ENCODE measurements at places on chromosomes 16 and 17.

GRCh38 chr17:65198653-65199382, 61.6 kb downstream of the RGS9 start:
- DNase-seq, result no peak

GRCh38 chr17:55433629-55434422, 12.2 kb upstream of the MMD start:
- DNase-seq, result no peak

DNA sequence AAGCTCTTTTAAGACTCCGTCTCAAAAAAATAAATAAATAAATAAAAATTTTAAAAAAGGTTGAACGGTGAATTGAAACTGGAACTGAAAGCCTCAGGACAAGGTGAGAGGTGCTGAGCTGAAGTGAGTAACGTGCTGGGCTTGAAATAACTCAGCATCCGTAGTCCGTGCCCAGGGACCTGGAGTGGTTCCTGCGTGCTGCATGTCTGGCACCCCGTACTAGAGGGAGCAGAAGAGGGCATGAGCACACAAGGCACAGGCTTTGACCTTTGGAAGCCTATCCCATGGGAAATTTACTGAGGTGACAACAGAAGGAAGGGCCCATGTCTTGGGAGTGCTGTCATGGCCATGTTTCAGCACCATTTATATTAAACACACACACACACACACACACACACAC, 4.5 kb upstream of the MEIOB start:
- DNase-seq, result no peak

DNA sequence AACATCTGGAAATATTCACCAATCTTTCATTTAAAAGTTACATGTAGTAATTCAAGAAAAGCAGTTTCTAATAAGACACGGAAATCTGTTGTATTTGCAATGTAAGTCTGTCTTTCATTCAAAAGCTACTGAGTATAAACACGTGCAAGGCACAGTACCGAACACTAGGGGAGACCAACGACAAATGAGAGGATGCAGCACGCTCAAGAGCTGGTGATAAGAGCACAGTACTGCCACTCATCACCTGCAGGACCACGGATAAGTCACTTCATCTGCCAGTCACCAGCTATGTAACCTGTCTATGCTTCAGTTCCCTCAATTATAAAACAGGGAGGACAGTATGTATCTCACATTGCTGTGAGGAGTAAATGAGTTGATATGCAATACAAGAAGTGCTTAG, 67.1 kb downstream of the CLEC18A start:
- DNase-seq, result no peak

GRCh38 chr17:40604327-40605080, 39.2 kb upstream of the CCR7 start:
- no peak for DNase-seq

DNA sequence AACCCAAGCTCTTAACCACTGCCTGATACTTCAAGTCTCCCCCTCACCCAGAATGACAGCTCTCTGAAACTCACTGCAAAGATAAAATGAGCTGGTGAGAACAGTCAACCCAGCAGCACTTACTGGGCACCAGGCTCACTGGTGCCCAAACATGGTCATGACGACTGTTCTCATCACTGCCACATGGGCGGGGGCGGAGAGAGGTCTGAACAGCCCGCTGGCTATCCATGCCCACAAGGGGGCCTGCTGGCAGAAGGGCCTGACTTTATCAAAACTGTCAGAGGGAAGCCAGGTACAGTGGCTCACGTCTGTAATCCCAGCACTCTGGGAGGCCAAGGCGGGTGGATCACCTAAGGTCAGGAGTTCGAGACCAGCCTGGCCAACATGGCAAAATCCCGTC, 4.0 kb downstream of the MYBBP1A start:
- no peak for DNase-seq

- DNase-seq, result no peak
Measured at GRCh38 chr16:47448830-47449575, 11.9 kb downstream of the ITFG1 start.

DNA sequence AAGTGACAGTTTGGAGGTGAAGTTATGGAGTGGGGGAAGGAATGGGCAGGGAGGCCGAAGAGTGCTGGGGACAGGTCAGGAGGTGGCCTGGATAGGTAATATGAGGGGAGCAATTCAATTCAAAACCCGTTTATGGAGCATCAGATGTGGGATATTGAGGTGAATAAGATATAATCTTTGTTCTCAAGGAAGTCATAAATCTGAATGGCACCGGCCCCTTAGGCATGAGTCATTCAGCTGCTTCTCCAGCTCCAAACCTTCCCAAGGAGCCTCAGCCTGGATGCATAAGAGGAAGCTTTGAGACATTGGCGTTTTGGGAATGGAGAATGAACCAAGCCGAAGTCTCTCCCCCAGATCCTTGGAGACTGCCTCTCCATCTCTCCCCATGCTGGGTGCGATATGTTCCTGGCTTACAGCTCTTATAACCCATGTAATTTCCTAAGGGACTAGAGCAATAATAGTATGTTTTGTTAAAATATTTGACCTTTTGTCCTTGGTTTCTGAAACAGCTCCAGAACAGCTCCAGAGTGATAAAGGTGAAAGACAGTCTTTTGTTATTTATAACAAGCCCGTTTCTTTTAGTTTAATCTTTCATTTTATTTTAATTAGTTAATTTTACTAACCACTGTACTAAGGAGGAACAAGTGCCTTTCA, 1.7 kb downstream of the TUBG2 start:
- no peak for DNase-seq

GRCh38 chr16:57485916-57486857, at the start of gene DOK4:
Gene DOK4, minus strand, starts transcription at chr16:57486493. Its CDS starts 6,986 bp downstream, at chr16:57479507.
- DNase-seq, result no peak

DNA sequence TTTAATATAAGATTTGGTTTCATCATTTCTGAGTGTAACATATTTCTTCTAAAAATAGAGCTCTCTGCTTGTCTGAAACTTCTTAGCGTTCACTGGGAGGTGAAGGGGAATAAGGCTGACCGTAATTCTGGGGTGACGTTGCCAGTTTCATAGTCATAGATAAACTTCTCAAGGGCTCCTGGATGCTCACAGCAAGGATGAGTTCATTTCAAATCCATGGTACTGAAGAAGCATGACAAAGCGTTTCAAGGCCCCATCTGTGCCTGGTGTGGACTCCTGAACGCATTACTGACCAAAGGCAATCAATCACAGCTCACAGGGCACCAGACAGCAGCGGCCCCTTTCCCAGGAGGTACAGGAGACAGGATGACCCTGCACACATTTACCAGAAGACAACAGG, 12.0 kb upstream of the EVPL start:
- no peak for DNase-seq

GRCh38 chr16:52234626-52235025, 312.3 kb downstream of the TOX3 start:
- no peak for DNase-seq

GRCh38 chr17:57372156-57372555, 115.8 kb downstream of the MSI2 start:
- DNase-seq, result no peak
